Stimulated activated CD8-positive, alpha-beta memory T cell treated with anti-CD3 and anti-CD28 coated beads, Interleukin-4, amount 100 ng/mL, for 24 hours (primary cell): ENCODE measurements at places on chromosomes 4 and X.

DNA sequence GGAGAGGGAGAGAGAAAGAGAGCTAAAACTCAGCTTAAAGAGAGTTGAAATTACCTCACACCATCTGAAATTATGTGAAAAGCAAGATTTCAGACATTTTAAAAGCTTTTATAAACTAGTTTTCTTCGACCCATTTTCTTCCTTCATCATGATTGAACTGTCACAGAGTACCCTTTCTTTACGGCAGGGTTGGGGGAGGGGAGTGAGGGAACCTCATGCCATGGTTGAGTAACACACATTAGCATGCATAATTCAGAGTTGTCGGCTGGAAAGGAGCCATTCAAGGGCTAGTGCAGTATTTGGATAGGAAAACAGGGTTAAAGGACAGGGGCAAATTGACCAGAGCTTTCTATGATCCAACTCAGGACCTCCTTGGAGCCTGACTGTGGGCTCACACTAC is 46.2 kb downstream of the PCDH19 start:
- DNase-seq = no peak

DNA sequence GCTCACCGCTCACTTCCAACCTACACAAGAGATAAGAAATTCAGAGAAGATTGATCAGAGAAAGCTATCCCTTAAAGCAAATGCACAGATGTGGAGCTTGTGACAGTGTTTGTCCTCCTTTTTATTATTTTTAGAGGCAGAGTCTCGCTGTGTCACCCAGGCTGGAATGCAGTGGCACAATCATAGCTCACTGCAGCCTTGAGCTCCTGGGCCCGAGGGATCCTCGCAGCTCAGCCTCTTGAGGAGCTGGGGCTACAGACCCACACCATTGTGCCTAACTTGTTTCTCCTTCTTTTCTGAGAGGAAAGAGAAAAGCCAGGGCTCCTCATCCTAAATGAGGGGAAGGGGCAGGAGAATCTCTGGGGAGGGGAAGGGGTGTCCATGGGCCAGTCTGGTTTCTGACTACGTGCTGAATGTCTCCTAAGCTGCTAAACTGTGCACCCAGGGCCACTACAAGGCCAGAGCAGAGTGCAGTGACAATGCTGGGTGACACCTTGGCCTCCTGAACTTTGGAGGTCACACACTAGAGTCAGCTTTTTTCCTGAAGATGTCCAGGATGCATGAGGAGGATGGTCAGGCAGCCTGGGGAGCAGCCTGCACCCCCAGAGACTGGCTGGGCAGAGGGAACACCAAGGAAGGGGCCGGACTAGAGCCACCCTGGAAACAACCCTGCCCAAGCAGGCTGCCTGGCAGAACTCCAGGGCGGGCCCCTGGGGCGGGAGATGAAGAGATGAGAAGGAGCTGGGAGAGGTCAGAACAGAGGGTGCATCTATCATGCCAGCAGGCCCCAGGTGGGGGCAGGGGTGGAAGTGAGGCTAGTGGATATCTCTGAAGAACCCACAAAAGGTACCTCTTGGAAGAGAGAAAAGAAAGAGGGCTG is 55.5 kb upstream of the PROM1 start:
- no peak for DNase-seq

GRCh38 chrX:153903991-153904957 is at the start of gene AVPR2:
Gene AVPR2 (plus strand): TSS chrX:153904673. CDS start chrX:153905146, 473 bp downstream.
- DNase-seq = no peak

DNA sequence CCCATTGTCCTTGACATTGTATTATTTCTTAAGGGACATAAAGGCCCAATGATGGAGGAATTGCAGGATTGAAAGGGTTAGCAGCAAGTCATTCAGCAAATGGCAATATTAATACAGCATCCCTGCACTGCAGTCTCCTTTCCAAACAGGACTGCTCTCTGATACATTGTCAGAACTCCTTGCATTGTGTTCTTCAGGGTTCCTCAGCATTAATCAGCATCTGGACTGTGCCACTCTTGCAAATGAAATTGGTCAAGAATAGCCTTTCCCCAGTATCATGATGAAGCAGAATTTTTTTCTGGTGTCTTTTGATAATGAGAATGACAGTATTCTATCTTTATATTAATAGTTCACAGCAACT is 272.6 kb upstream of the HAND2 start:
- DNase-seq = no peak

DNA sequence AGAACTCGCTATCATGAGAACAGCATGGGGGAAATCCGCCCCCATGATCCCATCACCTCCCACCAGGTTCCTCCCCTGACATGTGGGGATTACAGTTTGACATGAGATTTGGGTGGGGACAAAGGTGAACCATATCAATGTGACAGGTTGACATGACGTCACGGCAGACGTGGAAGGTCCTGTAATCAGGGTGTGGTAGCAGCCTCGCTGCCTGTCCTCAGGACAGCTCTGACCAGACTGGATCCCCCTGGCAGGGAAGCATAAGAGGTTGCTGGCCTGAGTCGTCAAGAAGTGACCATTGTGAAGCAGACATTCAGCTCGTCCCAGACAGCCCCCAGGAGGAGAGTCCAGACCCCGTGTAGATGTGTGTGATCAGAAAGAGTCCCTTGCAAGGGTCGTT is 104.6 kb downstream of the TNIP2 start:
- DNase-seq = no peak

GRCh38 chr4:762211-763190 is 56.9 kb downstream of the PCGF3 start:
- no peak for DNase-seq

GRCh38 chr4:76563454-76564122 is 128.6 kb downstream of the SHROOM3 start:
- no peak for DNase-seq

DNA sequence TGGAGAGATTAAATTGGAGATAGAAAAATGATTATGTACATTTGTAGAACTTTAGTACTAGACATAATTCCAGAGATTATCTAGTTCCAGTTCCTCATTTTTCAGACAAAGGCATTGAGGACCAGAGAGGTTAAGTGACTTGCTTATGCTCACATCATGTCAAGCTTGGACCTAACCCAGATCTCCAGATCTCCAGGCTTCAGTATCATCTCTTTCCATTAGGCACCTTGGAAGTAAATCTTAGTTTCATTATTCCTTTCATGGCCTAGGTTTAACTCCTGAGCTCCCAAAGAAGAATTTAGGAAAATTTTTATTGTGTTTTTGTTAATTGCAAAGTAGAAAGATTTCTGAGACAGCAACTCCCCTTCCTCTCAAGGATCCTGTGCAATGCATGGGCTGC is 148.8 kb downstream of the GATB start:
- DNase-seq = no peak

GRCh38 chrX:23841847-23842522 is 59.0 kb downstream of the SAT1 start:
- DNase-seq = no peak

DNA sequence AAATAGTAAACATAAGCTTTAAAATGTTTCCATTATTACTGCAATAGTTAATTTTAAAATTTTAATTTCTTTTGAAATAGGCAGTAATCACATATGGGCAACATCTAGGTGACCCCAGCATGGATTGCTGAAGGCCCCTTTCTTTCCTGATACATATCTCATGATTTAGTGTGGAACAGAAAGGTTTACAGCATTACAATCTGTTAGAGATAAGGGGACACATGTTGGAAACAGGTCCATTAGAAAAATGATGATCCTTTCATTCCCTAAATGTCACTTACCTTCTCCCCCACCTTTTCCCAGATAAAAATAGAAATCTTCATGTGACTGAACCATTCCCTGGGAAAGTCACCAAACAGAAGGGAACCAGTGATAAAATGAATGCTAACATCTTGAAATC is 90.4 kb downstream of the RASL11B start:
- no peak for DNase-seq

DNA sequence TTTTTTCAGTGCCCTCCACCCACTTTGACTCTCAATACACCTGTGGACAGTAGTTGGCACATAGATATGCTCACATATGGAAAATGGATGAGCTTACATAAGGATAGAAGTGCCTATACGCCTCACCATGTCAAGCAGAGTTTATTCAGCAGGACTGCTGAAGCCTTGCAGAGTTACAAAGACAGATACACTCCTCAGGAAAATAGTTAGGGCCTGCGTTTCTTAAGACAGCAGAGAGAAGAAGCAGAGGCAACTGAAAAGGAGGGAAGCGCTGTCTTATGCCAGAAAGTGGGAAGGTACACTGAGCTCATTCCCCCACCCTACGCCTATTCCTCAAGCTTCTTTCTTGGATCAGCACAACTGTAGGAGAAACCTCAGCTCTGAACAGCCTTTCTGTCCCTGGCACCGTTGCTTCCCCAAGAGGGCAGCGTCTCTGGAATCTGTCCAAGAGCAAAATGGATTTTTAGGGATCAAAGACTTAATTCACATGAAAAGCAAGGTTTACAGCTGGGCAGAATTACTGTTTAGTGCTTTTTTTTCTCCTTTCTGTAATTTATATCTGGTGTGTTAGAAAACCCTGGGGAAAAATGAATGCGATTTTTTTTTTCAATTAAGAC is 37.3 kb upstream of the MBTPS2 start:
- DNase-seq = no peak

DNA sequence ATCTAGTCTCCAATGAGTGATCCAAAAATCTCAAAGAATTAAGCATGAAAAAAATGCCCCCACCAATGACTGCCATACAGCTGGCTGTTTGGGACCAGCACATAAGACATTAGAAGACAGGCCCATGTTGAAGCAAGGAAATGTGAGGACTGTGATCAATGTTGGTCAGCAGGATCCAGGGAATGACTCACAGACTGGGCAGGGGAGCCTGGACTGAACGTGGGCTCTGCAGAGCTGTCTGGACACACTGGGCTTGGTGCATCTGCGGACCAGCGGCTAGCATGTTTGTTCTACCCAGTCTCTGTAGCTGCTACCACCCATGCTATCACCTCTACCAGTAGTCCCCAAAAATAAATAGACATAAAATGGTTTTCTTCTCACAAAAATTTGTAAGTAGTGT is 108.6 kb downstream of the PALLD start:
- DNase-seq = no peak

DNA sequence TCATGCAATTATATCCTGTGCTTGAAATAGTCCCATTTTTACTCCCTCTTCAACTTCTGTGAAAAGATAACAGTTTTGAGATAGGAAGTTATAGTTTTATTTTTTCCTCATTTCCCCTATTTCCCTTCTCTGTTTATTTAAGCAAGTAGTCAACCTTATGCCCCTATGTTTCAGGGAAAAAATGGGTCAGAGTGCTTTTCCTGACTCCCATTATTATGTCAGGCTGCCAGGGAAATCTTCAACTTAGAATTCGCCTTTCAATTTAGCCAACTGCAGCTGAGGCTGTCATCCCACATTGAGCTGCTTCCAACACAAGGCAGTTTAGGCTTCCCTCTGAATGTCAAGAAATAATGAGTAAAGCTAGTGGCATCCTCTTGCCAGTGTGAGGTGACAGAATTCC is 42.3 kb downstream of the NXT2 start:
- no peak for DNase-seq

GRCh38 chr4:17687237-17687857 is 72.9 kb downstream of the MED28 start:
- no peak for DNase-seq

GRCh38 chr4:26826721-26827120 is 33.9 kb upstream of the STIM2 start:
- DNase-seq = no peak

DNA sequence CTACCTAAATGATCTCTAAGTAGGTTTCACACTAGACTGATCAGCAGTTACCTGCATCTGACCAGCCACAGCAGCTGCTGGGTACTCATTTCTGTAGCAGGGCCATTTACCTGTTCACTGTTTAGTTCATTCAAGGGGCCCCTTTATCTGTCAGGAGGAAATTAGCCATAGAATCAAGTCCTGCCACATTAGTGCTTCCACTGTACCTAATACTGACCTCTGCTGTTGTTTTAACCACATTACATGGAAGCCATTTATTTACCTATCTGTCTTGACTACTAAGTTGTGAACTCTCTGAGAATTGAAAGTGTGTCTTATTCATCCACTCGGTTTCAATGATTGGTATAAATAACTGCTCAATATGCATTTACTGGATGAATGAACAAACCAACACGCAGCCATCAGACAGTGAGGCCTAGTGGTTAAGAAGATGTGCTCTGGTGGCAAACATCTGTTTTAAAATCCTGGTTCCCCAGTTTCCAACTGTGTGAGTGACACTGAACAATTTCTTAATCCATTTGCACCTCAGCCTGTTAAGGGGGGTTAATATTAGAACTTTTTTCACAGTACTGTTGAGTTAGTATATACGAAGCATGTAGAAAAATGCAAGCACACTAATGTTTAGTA is 30.0 kb upstream of the ANXA5 start:
- DNase-seq = no peak

- DNase-seq = no peak
Measured at GRCh38 chrX:42992199-42992943, 214.4 kb upstream of the PPP1R2C start.

DNA sequence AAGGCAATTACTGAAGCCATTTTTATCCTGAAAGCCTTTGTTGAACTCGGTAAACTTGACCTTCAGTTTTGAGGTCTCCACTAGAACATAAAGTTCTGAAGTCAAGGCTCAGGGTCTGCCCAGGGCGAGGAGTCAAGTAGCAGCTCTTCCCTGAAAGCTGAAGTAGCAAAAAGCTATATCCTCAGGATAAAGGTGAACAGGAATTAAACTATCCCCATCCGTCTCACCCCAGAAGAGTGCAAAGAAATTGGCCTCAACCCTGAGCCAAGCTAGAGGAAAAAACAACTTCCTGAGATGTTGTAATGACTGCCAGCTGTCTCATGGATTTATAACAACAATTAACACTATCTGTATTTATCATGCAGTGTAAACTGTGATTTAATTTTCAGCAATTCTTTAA is 590.8 kb downstream of the SPRY1 start:
- no peak for DNase-seq

GRCh38 chr4:142324572-142324971 is 521.5 kb downstream of the INPP4B start:
- no peak for DNase-seq

- DNase-seq = no peak
Measured at GRCh38 chrX:120660637-120661036, 30.8 kb upstream of the C1GALT1C1 start.

DNA sequence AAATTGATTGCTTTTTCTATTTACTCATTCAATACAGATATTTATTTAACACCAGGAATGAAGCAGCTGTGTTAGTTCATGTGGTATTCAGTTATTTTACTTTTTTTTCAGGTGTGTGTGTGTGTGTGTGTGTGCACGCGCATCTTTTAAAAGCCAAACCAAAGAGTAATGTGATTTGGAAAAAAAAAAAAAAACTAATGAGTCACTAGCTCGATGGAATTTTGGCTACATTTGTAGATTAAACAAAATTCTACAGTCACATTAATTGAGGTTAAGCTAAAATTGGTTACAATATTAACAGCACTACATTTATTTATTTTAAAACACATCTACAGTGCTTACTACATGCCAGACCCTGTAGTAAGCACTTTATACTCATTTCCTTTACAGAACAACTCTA is 66.8 kb downstream of the HHIP start:
- no peak for DNase-seq

- no peak for DNase-seq
Measured at GRCh38 chr4:77002321-77003107, 53.0 kb downstream of the SEPTIN11 start.

- DNase-seq = no peak
Measured at GRCh38 chr4:143348233-143349077, 11.8 kb downstream of the GAB1 start.
